ENCODE measurements at places on chromosomes 7 and 10. TPM values are rescaled to one million over a fixed set of nuclear protein-coding genes. Genes with fewer than 3 reads are reported as not detected.

Gene TSPAN13
- 0.26 TPM for polyA plus RNA-seq

Gene IDI2
- polyA plus RNA-seq, result not detected

Gene TRPV6
- not detected for polyA plus RNA-seq

Gene LIPK
- not detected for polyA plus RNA-seq

Gene OLAH
- polyA plus RNA-seq, result not detected

Measured in SK-N-SH (cell line).